T-cell (primary cell): ENCODE measurements at places on chromosomes 1 and 21. TPM values are rescaled to one million over a fixed set of nuclear protein-coding genes. Genes with fewer than 3 reads are reported as not detected.

- no peak for DNase-seq
- H3K4me3 ChIP-seq: no peak overlapping the region
These were observed 76.4 kb downstream of the SNRPE start for GRCh38 chr1:203937678-203938330.

CCDC185 gene
- not detected for total RNA-seq

DNA sequence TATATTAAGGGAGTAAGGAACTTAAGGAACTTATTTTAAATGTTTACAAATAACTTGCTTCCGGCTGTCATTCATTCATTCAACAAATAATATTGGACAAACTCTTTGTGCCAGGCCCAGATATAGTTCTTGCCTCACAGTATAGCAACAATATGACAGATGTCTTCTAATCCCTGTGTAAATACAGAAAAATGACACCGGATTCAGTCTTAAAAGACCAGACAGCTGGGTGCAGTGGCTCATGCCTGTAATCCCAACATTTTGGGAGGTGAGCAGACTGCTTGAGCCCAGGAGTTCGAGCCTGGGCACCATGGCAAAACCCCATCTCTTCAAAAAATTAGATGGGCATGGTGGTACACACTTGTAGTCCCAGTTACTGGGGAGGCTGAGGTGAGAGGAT, 23.7 kb downstream of the EIF2B3 start:
- no peak for DNase-seq
- no peaks in the 10 kb centered on the region for H3K27me3 ChIP-seq
- H3K27ac ChIP-seq: no peak overlapping the region
- peaks cover 10% of the 10 kb centered on the region for H3K36me3 ChIP-seq

ACKR1 gene
- not detected for total RNA-seq

DNA sequence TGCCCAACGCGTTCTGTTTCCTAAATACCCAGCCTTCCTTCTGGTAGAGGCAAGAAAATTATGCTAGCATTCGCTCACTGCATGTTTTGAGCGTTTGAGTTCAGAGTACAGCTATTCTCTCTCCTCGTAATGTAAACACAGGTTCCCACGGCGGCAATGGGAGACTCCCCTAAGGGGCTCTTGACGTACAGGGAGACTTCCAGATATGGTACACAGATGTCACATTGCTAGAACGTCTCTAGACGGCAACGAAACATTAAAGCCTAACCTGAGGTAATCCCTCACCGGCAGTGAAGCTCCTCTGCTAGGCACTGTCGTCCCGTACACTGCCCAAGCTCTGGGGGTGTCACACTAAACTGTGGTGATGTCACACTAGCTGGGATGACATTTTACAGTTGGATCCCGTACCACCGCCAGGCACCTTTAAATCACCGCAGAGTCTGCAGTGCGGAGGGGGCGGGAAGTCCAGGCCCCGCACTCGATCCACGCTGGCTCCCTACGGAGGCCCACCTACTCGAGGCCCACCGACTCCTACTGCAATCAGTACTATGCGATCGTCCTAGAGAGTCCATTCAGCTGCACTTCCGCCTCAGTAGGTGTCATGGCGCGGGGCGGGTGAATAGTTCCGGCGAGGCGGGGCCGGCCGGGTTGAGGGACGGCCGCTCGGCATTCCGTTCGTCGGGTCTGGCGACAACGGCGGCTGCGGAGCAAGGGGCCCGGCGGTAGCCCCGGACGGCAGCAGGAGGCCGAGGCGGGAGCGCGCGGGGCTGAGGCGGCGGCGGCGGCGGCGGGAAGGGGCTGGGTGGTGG, at the start of gene HIPK1:
Gene HIPK1 (plus strand): TSS at position 384 of the 809 bp plus-strand sequence.
- no peaks in the 10 kb centered on the region for H3K27me3 ChIP-seq
- peak; percentile 91 for DNase-seq
- H3K27ac ChIP-seq: peak within 1 kb of the TSS; percentile 95
- no peaks in the 10 kb centered on the region for H3K36me3 ChIP-seq

FAM167B gene
- total RNA-seq: 0.65 TPM

LYST gene
- total RNA-seq: 37.9 TPM

DNA sequence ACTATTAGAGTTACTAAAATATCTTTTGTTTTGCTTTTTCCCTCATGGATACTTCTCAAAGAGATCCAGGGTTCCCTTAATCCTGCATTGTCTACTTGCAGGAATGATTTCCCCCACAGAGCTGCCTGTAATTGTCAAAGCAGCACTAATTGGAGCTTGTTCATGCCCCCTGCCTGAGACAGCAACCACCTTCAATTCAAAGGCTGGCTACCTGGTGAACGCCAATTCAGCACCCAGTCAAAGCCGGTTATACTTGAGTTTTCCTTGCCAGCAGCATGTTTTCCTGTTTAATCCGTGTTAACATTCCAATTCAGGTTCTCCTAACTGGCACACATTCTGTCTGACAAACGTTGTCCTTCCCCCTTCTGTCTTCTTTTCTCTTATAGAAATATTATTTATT, 382.9 kb downstream of the NTNG1 start:
- H3K4me1 ChIP-seq: no peaks in the 10 kb centered on the region
- no peak overlapping the region for H3K4me3 ChIP-seq
- no peak overlapping the region for H3K27ac ChIP-seq
- DNase-seq: no peak
- no peaks in the 10 kb centered on the region for H3K27me3 ChIP-seq
- H3K36me3 ChIP-seq: no peaks in the 10 kb centered on the region

DNA sequence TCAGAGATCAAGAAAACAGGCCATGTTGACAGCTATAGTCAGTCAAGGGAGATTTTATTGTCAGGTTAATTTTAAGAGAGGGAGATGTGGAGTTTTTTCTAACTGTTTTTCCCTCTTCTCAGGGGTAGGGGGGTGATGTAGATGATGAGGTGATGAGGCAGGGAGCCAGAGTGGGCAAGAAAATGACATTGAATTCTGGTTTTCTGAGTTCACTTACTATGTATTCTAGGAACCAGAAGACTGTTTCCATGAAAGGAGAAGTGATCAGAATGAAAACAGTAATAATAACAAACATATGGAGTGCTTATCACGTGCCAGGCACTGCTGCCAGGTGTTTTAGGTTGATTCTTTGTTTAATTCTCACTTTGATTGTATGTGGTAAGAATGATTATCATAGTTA, 40.2 kb downstream of the CASQ2 start:
- no peak overlapping the region for H3K4me3 ChIP-seq
- no peaks in the 10 kb centered on the region for H3K4me1 ChIP-seq
- no peaks in the 10 kb centered on the region for H3K36me3 ChIP-seq
- H3K27ac ChIP-seq: no peak overlapping the region
- peaks cover 3% of the 10 kb centered on the region for H3K27me3 ChIP-seq

XCL1 gene
- total RNA-seq: 0.45 TPM

DNA sequence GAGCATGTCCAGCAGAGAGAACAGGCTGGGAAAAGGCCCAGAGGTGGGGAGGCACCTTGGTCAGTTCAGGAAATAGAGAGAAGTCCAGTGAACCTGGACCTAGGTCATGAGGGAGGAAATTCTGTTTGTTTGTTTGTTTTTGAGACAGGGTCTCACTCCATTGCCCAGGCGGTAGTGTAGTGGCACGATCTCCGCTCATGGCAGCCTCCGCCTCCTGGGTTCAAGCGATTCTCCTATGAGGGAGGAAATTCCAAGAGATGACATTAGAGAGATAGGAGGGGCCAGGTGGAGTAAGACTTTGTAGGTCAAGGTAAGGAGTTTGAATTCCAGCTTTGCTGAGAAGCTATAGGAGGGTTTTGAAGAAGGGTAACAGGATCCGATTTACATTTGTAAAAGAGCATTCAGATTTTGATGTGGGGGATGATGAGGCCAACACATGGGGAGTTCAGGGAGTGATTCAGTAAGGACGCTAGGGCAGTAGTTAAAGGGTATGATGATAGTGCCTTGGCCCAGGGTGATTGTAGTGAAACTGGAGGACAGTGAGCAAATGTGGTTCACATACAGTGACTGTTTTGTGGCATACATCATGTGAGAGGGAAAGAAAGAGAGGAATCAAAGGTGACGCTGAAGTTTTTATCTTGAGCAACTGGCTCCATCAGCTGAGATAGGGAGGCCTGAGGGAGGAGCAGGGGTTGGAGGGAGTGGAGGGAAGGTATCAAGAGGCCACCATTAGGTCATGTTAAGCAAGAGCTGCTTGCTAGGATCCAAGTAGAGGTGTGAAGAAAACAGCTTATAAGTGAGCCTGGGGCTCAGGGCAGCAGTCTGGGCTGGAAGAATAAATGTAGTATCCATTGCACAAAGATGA, 8.3 kb upstream of the TRABD2B start:
- DNase-seq: no peak
- no peaks in the 10 kb centered on the region for H3K4me1 ChIP-seq
- no peak overlapping the region for H3K27ac ChIP-seq
- no peaks in the 10 kb centered on the region for H3K36me3 ChIP-seq
- H3K27me3 ChIP-seq: no peaks in the 10 kb centered on the region

- H3K4me1 ChIP-seq: no peaks in the 10 kb centered on the region
- H3K27ac ChIP-seq: no peak overlapping the region
- DNase-seq: no peak
- no peak overlapping the region for H3K4me3 ChIP-seq
These were observed 95.3 kb downstream of the ADSS2 start for GRCh38 chr1:244356376-244356775.
